Activated CD4-positive, alpha-beta T cell treated with anti-CD3 and anti-CD28 coated beads, Interleukin-2, amount 50 U/mL, for 1 hour (primary cell): ENCODE measurements at places on chromosomes 11 and 22.

GRCh38 chr22:42993651-42994275 lies 21.2 kb downstream of the PACSIN2 start:
- no peak for DNase-seq

- DNase-seq, result no peak
These were observed 6.0 kb downstream of the CCDC157 start for GRCh38 chr22:30362651-30363281.

- DNase-seq, result no peak
These were observed 1398.9 kb downstream of the BRD1 start for GRCh38 chr22:48428631-48429371.

- DNase-seq, result no peak
These were observed 326.6 kb downstream of the MN1 start for GRCh38 chr22:27474711-27475547.

GRCh38 chr11:113376156-113376555 lies 11.4 kb upstream of the ANKK1 start:
- DNase-seq, result no peak

DNA sequence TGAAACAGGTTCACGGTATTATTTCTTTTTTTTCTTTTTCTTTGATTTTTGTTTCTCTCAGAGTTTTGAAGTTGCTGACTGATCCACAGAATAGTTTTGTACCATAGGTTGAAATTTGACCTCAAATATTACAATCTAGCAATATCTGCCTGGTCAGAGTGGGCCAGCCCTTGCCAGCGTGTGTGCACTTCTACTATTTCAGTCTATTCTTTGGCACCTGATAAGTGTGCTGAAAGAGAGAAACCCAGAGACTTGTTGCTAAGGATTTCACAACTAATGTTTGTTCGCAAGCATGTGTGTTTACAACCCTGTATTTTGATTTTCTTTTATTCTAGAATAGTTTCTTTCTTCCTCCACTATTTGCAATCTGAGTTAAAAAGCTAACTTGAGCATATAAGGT lies 1125.2 kb upstream of the CNTN5 start:
- no peak for DNase-seq

- no peak for DNase-seq
These were observed 375.9 kb downstream of the GUCY1A2 start for GRCh38 chr11:106642331-106642730.

DNA sequence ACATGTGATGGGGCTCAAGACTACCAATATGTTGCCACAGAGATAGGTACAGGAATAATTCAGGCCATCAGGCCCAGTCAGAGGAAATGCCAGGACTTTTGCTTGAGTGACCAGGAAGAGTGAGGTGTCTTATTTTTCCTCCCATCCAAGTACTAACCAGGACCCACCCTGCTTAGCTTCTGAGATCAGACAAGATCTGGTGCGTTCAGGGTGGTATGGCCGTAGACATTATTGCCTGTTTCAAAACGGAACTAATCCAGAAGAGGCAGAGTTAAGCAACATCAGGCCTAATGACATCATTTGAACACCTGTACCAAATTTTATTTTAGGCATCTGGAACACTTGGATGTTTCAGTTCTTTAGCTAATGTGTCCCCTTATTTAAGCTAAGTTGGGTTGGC lies 205.5 kb upstream of the POU2AF2 start:
- no peak for DNase-seq

DNA sequence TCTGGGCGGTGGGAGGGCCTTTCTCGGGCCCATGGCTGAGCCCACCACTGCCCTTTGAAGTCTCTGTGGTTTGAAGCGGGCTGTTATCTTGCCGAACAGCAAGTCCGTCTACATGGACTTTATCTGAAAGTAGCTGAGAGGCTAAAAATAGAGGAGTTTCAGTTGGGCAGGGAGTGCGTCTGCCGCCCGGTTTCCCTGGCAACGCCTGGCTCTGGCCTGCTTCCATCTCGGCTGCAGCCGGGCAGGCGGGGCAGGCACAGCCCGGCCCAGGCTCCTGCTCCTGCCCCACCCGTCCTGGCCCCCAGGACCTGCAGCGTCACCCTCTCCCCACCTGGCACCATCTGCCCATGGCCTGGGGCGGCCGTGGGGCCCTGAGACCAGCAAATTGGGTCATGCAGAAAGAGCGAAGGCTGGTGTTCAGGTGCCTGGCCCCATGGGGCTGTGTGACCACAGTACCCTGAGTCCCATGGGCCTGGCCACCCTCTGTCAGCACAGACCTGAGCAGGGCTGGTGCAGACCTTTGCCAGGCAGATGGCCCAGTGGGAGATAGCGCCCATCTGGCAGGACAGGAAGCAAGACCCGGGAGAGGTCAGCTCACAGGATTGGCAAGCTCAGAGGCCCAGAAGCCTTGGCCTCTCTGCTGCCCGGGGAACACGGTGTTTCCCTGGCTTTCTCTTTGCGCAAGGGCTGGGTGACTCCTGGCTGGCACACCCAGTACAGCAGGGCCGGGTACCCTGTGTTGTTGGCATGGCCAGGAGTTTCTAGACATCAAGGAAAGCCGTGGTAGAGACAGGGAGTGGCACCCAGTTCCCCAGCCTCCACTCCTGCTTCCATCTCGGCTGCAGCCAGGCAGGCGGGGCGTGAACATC lies 79.1 kb upstream of the KCNQ1OT1 start:
- no peak for DNase-seq

DNA sequence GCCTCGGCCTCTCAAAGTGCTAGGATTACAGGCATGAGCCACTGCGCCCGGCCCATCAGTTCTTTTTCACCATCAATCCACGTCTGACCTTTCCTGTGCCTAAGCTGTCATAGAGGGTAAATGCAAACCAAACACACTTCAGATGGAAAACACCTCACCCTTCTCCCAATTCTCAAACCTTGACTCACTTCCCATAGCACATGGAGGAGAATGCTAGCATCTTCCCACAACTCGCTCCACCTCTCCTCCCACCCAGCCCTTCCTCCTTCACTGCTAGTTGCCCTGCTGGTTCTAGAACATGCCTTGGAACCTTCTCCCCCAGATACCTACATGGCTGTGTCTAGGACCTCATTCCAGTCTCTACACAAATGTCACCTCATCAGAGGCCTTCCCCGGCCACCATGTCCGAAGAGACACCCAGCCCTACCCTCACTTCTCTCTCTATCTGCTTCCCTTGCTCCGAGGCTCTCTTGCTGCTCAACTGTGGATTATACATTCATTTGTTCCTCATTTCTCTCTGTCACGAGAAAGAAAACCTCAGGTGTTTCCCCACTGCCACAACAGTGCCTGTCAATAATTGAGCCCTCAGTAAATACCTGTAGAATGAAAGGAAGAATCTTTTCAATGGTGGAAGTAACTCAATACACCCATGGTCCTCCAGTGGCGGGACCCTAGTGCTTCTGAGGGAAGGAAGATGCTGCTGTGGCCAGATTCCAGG lies 21.3 kb upstream of the NCF4 start:
- no peak for DNase-seq

DNA sequence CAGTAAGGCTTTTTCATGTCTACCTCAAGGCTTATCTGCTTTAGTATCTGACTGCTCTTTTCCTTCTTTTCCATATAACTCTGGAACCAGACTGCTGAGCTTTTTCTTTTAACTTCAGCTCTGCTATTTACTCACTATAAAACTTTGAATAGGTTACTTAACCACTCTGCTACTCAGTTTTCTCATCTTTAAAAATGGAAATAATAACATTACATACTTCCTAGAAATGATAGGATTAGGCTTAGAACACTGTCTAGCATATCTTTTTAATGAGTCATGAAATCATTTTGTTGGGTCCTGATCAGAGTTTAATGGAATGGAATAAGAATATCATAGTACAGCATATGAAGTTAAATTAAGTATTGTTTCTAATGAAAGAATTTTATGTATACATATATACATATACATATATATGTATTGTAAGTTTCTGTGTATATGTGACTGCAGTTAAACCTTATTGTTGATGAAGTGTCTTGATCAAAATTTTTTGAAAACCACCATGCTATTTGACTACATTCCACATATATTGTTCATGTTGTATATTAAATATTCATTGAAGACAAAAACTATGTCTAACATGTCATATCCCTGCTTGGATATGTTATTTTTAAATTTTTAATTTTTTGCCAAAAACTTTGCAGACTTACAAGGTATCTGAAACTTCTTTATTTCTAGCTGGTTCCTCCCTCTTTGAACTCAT lies 120.2 kb downstream of the METTL15 start:
- DNase-seq, result no peak

DNA sequence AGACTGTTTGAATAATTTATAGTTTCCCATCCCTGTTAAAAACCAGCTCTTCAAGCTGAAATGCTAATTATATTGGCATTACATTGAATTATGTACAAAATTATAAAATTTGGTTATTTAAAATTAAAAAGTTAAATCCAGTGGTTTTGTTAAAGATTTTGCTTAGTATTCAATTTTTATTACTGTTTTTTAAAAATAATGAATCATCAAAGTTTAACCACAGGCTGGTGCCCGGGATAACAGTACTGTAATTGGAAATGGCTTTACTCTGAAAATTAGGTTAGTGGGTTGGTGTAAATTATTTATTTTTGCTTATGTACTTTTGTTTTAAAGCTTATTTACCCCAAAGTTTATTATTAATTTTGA lies 45.4 kb upstream of the WEE1 start:
- DNase-seq, result no peak

- no peak for DNase-seq
These were observed 549.3 kb upstream of the CCDC90B start for GRCh38 chr11:83835423-83835822.

- DNase-seq, result no peak
These were observed 110.4 kb upstream of the TOP3B start for GRCh38 chr22:22092974-22093373.

DNA sequence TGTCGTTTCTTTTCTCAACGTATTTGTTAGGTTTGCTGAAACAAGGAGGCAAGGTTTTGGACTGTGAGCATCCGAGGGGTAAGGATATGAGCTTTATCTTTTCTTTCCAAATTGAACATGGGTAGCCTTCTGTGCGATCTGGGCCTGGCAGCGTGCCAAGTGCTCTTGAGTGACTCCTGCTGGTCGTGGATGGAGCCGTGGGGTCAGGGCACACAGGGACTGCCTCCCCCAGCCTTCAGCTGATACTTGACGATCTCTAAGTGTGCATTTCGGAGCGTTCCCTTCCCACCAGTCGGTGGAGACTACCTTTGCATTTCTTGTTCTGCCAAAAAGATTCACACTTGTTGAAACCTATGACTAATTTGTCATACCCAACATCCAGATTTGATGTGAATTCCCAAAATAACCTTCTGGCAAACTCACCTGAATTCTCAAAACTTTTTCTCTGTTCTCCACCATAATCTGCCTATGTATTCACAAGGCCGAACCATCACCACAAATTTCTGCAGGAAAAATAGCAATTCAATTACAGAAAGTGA lies 40.1 kb upstream of the CLMP start:
- peak; percentile 44 for DNase-seq

GRCh38 chr22:46773076-46773475 lies 10.6 kb downstream of the TBC1D22A start:
- DNase-seq, result no peak

DNA sequence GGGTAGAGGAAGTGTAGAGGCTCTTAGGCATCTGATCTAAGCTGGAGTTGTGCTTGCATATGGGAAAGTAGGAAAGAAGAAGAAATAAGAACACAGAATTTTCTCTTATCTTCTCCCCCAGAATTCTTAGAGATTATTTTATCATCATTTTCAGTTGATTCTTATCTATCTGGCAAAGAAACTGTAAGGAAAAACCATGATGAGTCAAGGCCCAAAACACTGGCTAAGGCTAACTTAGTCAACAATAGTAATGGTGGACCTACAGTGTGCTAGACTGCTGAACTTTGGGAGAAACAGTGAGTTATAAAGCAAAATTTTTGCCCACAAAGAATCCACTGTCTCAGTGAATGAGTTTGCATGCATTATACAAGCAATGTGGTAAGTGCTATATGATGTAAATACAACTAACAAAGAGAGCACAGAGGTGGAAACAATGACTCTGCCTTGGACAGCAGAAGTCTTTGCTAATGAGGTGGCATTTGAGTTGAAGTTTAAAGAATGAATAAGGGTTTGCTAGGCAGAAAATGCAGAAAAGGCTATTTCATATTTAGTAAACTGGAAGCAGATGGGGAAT lies 344.5 kb upstream of the PLET1 start:
- no peak for DNase-seq

GRCh38 chr11:91904792-91905785 lies 319.5 kb upstream of the FAT3 start:
- DNase-seq, result no peak
